ENCODE measurements at places on chromosomes 5 and 9.
A peak's percentile ranks its signal among the peaks of the same experiment; 100 is the strongest.

- H3K36me3 ChIP-seq: no peaks in the 10 kb centered on the region
- H3K4me1 ChIP-seq: peaks cover 7% of the 10 kb centered on the region
- H3K27me3 ChIP-seq: no peaks in the 10 kb centered on the region
- H3K27ac ChIP-seq: no peak overlapping the region
Observed at GRCh38 chr5:168370831-168371230, 79.4 kb downstream of the WWC1 start.

- no peaks in the 10 kb centered on the region for H3K36me3 ChIP-seq
- no peaks in the 10 kb centered on the region for H3K4me1 ChIP-seq
- DNase-seq: no peak
- no peak overlapping the region for H3K4me3 ChIP-seq
Observed at GRCh38 chr5:98734646-98735045, 38.8 kb upstream of the RGMB start.

- H3K4me3 ChIP-seq: no peak overlapping the region
- no peak for DNase-seq
- no peaks in the 10 kb centered on the region for H3K27me3 ChIP-seq
- no peak overlapping the region for H3K27ac ChIP-seq
- no peaks in the 10 kb centered on the region for H3K36me3 ChIP-seq
Observed at GRCh38 chr5:27788184-27788583, 749.8 kb upstream of the CDH9 start.

DNA sequence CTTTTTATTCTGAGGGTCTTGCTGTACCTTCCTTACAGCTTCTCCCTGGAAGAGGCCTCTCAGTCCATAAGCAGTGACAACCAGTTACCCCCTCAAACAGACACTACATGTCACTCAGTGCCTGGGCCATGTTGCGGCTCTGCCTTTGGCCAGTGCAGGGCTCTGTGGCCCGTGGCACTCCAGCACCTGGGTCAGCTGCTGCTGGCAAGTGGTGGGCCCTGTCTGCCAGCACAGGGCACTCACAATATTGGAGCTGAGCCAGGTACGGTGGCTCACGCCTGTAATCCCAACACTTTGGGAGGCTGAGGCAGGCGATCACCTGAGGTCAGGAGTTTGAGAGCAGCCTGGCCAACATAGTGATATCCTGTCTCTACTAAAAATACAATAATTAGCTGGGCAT lies 24.2 kb downstream of the DAP start:
- peaks cover 29% of the 10 kb centered on the region for H3K36me3 ChIP-seq
- H3K4me1 ChIP-seq: no peaks in the 10 kb centered on the region
- H3K4me3 ChIP-seq: no peak overlapping the region
- DNase-seq: no peak

- no peaks in the 10 kb centered on the region for H3K36me3 ChIP-seq
- no peak for DNase-seq
- no peak overlapping the region for H3K4me3 ChIP-seq
- H3K27me3 ChIP-seq: no peaks in the 10 kb centered on the region
- H3K27ac ChIP-seq: no peak overlapping the region
Observed at GRCh38 chr5:148793261-148793660, 33.1 kb upstream of the ADRB2 start.

- no peak overlapping the region for H3K4me3 ChIP-seq
- H3K36me3 ChIP-seq: no peaks in the 10 kb centered on the region
- no peak for DNase-seq
- no peak overlapping the region for H3K27ac ChIP-seq
- H3K27me3 ChIP-seq: no peaks in the 10 kb centered on the region
Observed at GRCh38 chr9:136554870-136555269, 9.0 kb upstream of the NOTCH1 start.

- no peak overlapping the region for H3K4me3 ChIP-seq
- H3K4me1 ChIP-seq: no peaks in the 10 kb centered on the region
- DNase-seq: no peak
- H3K36me3 ChIP-seq: no peaks in the 10 kb centered on the region
Observed at GRCh38 chr5:15734058-15734457, 234.1 kb downstream of the FBXL7 start.

DNA sequence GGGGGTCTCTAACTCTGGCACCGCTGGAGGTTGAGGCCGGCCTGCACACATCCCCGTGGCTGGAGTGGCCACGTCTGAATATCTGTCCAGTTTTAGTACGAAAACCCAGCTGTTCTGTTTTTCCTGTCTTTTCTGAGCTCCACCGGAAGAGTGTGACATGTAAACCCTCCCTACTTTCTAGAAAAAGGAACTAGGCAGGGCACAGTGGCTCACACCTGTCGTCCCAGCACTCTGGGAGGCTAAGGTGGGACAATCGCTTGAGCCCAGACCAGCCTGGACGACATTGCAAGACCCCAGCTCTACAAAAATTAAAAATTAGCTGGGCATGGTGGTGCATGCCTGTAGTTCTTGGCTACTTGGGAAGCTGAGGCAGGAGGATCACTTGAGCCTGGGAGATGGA lies 8.2 kb upstream of the PHYKPL start:
- H3K36me3 ChIP-seq: no peaks in the 10 kb centered on the region
- no peaks in the 10 kb centered on the region for H3K4me1 ChIP-seq
- H3K27me3 ChIP-seq: no peaks in the 10 kb centered on the region
- no peak overlapping the region for H3K27ac ChIP-seq
- no peak for DNase-seq

- H3K4me3 ChIP-seq: no peak overlapping the region
- H3K4me1 ChIP-seq: no peaks in the 10 kb centered on the region
- H3K27me3 ChIP-seq: no peaks in the 10 kb centered on the region
Observed at GRCh38 chr9:19385786-19386501, 5.9 kb upstream of the RPS6 start.

- no peak overlapping the region for H3K27ac ChIP-seq
- H3K36me3 ChIP-seq: no peaks in the 10 kb centered on the region
- H3K27me3 ChIP-seq: no peaks in the 10 kb centered on the region
- no peak for DNase-seq
- H3K4me3 ChIP-seq: no peak overlapping the region
Observed at GRCh38 chr5:72046106-72046505, 61.2 kb upstream of the MAP1B start.

- H3K4me1 ChIP-seq: no peaks in the 10 kb centered on the region
- H3K27me3 ChIP-seq: no peaks in the 10 kb centered on the region
- H3K36me3 ChIP-seq: peaks cover 42% of the 10 kb centered on the region
- no peak overlapping the region for H3K27ac ChIP-seq
- no peak overlapping the region for H3K4me3 ChIP-seq
Observed at GRCh38 chr5:32098291-32098690, 75.8 kb downstream of the GOLPH3 start.

- no peak overlapping the region for H3K4me3 ChIP-seq
- DNase-seq: no peak
- peaks cover 33% of the 10 kb centered on the region for H3K4me1 ChIP-seq
- H3K27ac ChIP-seq: no peak overlapping the region
Observed at GRCh38 chr9:14209399-14210345, 104.3 kb downstream of the NFIB start.

- H3K4me1 ChIP-seq: no peaks in the 10 kb centered on the region
- H3K27ac ChIP-seq: no peak overlapping the region
- no peak overlapping the region for H3K4me3 ChIP-seq
Observed at GRCh38 chr5:101517795-101518194, 614.7 kb upstream of the ST8SIA4 start.

DNA sequence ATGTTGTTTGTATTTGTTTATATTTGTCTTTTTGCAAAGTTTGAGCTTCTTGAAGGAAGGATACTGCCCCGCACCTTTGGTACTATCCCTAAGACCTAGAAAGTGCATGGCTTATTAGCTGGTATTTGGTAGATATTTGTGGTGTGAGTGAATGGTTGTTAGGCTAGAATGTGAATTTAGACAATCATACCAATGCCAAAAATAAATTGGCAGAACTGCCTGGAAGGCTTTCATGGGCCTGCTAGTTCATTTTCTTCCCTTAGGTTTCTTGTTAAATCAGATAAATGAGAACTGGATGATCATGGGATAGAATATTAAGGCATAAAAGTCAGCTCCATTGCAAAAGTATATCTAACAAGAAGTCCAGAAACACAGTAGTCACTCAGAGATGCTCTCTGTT lies 147.5 kb upstream of the TSLP start:
- no peaks in the 10 kb centered on the region for H3K36me3 ChIP-seq
- no peak overlapping the region for H3K27ac ChIP-seq
- no peaks in the 10 kb centered on the region for H3K4me1 ChIP-seq
- no peak for DNase-seq
- H3K27me3 ChIP-seq: no peaks in the 10 kb centered on the region
- H3K4me3 ChIP-seq: no peak overlapping the region

GRCh38 chr9:880725-881124 lies 39.2 kb downstream of the DMRT1 start:
- H3K4me3 ChIP-seq: no peak overlapping the region
- H3K27ac ChIP-seq: no peak overlapping the region
- DNase-seq: no peak
- H3K4me1 ChIP-seq: no peaks in the 10 kb centered on the region
- H3K36me3 ChIP-seq: no peaks in the 10 kb centered on the region

DNA sequence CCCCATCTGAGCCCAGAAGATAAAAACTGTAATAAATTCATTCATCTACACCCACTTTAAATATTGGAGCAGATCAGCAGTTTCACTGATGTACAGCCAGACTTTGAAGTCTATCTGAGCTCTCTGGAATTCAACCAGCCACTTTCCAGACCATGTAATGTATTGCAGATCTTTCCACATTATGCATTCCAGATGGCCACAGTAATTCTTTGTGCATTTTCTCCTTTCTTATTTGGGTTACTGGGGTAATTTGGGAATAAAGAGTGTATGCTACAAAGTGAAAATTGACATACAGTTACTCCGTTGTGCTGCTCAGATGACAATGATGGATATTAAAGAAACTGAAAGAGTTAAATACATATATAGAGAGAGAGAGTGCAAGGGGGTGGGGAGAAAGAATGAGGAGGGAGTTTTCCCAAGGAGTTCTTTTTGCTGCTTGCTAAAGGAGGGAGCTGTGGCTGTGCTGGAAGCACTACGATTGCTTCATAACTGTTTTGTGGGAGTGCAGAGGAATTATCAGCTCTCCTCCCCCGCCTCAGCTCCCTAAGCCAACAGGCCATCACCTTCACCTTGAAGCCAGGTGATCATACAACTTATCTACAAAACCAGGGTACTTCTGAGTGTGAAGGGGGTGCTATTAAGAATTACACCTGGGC lies 152.8 kb downstream of the GAS1 start:
- H3K27ac ChIP-seq: no peak overlapping the region
- H3K4me1 ChIP-seq: peaks cover 11% of the 10 kb centered on the region
- no peaks in the 10 kb centered on the region for H3K36me3 ChIP-seq
- no peak overlapping the region for H3K4me3 ChIP-seq
- H3K27me3 ChIP-seq: no peaks in the 10 kb centered on the region
- peak; percentile 88 for DNase-seq

DNA sequence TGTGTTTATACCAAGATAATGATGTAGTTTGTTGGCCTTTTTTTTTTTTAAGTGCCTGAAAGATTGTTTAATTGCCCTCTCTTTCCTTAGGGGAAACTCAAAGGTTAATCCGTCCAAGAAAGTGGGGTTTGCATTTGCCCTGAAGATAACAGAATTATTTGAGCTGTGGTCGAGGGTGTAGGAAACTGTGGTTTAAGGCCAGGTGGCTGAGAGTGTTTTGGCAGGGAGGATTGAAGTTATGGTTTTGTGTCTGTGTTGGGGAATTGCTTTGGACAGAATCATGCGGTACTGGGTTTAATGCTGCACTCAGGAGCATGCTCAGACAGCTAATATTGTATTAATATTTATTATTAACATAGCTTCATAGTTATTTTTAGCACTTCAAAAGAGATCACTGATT lies 509.8 kb downstream of the EBF1 start:
- no peaks in the 10 kb centered on the region for H3K4me1 ChIP-seq
- DNase-seq: peak; percentile 79
- H3K4me3 ChIP-seq: no peak overlapping the region
- H3K27ac ChIP-seq: no peak overlapping the region
- no peaks in the 10 kb centered on the region for H3K36me3 ChIP-seq

- H3K36me3 ChIP-seq: no peaks in the 10 kb centered on the region
- H3K4me3 ChIP-seq: no peak overlapping the region
- no peaks in the 10 kb centered on the region for H3K4me1 ChIP-seq
- no peak overlapping the region for H3K27ac ChIP-seq
- DNase-seq: no peak
Observed at GRCh38 chr5:172541099-172541772, 86.9 kb upstream of the SH3PXD2B start.

GRCh38 chr5:170986598-170986997 lies 124.8 kb downstream of the RANBP17 start:
- no peaks in the 10 kb centered on the region for H3K4me1 ChIP-seq
- no peak overlapping the region for H3K4me3 ChIP-seq
- DNase-seq: peak; percentile 6
- H3K36me3 ChIP-seq: no peaks in the 10 kb centered on the region
- no peaks in the 10 kb centered on the region for H3K27me3 ChIP-seq

DNA sequence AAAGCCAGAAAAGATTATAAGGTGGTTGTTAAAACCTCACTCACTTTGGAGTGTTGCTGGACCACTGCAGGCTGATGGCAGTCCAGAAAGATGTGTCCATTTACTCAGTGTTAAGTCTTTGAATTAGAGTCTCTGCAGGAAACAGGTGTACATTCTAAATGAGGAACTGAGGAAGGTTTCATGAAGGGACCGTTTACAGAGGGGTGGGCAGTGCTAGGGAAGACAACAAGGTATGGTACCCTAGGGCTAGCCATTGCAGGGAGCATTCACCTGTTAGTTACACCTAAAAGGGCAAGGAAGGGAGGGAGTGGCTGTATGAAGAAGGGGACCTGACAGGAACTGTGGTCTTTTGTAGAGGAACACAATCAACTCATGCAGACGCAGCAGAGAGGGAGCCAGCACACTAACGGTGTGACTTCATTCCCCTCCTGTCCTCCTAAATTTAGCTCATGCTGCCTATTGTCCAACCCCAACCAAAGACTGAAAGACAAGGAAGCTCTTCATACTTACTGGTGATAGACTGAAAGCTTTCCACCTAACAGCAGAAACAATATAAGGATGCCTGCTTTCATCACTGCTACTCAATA lies 32.2 kb upstream of the PAX5 start:
- H3K4me3 ChIP-seq: no peak overlapping the region
- peaks cover 27% of the 10 kb centered on the region for H3K27me3 ChIP-seq
- no peaks in the 10 kb centered on the region for H3K36me3 ChIP-seq
- no peaks in the 10 kb centered on the region for H3K4me1 ChIP-seq
- H3K27ac ChIP-seq: no peak overlapping the region

DNA sequence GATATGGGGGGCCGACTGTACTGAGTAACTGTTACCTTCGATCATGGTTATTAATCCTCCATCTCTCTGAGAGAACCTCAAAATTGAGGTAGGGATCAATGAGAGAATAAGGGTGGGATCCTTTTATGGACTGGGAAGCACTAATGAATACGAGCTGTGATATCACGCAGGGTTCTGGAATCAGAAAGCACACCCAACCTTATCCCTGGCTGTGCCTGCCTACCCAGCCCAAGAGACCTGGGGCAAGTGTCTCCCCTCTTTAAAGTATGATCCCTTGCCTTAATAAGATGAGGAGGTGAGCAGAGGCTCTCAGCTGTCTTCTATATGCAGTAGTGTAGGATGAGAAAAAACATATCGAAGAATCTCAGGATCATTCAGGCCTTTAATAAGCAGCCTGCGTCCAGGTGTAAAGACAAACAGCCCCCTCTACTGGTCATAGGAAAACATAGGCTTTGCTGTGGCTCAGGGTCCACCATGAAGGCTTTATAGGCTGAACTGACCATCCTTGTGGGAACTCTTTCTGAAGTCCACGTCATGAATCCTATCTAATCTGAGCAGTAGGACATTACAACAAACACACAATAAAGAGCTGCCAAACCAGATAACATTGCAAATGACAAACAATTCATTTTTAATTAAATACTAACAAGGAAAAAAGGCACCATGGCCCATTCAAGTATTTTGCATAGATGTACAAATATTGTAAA lies 16.8 kb downstream of the NIPAL4 start:
- H3K4me3 ChIP-seq: no peak overlapping the region
- no peaks in the 10 kb centered on the region for H3K27me3 ChIP-seq
- H3K36me3 ChIP-seq: peaks cover 49% of the 10 kb centered on the region
- H3K27ac ChIP-seq: no peak overlapping the region
- H3K4me1 ChIP-seq: peaks cover 53% of the 10 kb centered on the region
- DNase-seq: peak; percentile 45
